ENCODE measurements at places on chromosomes 5 and 9.

GRCh38 chr5:177457852-177458681 is 11.5 kb downstream of the PRR7 start:
- no peak for DNase-seq

- no peak for DNase-seq
Observed at GRCh38 chr5:543755-544674, 19.8 kb upstream of the SLC9A3 start.

- DNase-seq, result no peak
Observed at GRCh38 chr9:34203992-34204635, 25.3 kb downstream of the UBAP1 start.

GRCh38 chr5:74454263-74455030 is 186.1 kb downstream of the ENC1 start:
- no peak for DNase-seq

DNA sequence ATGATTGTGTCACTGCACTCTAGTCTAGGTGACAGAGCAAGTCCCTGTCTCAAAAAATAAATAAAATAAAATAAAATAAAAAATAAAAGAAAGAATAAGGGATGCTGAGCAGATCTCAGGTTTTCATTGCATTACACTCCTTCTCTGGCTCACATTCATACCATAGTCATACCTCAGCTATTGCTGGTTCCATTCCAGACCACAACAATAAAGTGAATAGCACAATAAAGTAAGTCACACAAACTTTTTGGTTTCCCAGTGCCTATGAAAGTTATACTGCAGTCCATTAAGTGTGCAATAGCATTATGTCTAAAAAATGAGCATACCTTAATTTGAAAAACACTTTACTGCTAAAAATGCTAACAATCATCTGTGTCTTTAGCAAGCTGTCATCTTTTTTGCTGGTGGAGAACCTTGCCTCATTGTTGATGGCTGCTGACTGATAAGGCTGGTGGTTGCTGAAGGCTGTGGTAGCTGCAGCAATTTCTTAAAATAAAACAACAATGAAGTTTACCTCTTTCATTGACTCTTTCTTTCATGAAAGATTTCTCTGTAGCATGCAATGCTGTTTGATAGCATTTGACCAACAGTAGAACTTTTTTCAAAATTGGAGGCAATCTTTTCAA is 415.7 kb downstream of the ZNF608 start:
- DNase-seq, result no peak

- DNase-seq, result no peak
Observed at GRCh38 chr9:87039809-87040392, 92.6 kb upstream of the GAS1 start.

DNA sequence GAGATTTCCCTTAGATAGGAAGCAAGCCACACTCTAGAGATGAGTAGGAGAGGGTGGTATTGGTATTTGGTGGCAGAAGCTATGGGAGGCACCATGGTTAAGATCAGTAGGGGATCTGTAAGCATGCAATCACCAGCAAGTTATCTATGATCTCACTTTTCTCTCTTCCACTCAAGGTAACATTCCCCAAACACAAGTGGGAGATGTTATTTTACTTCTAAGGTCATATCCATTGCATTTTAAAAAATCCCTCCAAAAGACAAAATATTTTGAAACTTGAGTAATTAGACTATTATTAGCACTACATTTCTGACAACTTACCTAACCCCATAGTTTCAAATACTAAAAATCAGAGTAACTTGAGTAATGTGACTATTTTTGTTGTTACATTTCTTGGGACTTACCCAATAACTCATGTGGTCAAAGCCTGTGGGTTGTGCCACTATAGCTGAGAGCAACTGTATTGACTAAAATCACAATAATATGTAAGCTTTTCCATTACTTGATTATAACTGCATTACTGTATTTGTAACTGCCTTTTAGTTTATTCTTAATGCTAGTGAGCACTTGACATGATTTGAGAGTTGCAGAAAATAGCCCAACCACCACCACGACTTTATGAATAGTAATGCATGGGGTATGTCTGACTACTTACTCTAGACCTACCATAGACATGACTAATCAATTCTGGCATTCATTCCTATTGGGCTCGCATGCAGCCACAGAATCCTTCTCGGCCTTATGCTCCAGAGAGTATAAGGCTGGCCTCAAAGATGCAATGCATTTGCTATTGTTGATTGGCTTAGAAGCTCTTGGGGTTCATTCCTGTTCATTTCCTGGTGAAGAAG is 264.7 kb downstream of the TRIM32 start:
- DNase-seq, result no peak

GRCh38 chr5:169609716-169610115 is 26.1 kb downstream of the SPDL1 start:
- no peak for DNase-seq

GRCh38 chr9:93204470-93205043 is 20.6 kb downstream of the WNK2 start:
- DNase-seq, result no peak

GRCh38 chr9:106655966-106656365 is 207.0 kb upstream of the ZNF462 start:
- DNase-seq, result no peak

GRCh38 chr5:107155707-107156106 is 515.0 kb downstream of the EFNA5 start:
- DNase-seq, result no peak

DNA sequence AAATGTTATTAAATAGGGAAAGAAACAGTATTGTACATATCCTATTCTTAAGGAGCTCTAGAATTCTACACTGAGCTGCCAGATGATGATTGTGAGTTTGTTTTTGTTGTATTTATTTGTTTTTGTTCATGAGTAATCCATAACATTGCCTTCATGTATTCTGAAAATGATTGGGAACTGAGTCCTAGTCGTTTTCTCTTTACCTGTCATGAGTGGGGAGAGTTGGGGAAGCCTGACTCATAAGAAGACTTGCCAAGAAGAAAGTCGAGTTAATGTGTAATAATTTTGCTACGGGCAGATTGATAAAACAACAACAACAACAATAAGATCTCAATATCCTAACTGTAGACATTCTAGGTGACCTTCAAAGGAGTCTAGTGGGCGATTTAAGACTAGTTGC is 103.8 kb downstream of the ANKRD55 start:
- DNase-seq, result no peak

GRCh38 chr9:7392148-7392547 is 407.4 kb downstream of the DMAC1 start:
- DNase-seq, result no peak

DNA sequence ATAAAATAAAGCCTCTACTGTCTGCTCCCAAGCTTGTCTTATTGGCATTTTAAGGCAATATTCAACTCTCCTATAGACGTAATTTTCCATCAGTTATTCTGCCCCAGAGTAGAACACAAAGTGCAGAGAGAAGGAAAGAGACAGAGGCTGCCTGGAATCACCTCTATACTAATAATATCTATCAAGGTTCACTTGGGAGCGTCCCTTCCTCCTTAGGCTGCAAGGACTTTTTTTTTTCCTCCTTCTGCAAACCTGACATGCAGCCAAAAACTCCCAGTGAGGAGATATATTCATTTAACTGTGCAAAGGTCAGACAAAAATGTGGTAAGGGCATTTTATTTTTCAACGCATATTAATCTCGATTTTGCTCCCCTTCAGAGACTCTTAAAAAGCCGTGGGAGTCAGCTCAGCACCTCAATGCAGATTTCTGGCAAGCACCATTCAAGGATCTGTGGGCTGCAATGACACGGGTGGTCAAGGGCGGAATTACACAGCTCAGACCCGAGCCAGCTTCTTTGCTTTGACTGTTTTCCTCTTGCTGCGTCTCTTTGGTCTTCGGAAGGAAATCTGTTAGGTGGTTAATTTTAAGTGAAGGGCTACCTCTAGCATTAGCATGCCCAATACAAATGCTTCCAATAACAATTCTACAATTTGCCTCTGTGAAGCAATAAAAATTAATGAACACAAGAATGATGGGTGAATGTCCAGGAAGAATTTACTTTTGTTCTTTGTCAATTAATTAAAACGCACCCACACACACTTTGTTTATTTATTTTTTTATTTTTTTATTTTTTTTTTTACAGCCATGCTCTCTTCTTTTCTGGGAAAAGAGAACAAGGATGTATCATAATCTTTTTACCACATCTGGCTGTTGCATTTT is 587.7 kb upstream of the GRAMD2B start:
- DNase-seq, result peak; percentile 36

- no peak for DNase-seq
Observed at GRCh38 chr5:91830361-91830953, 447.3 kb upstream of the ARRDC3 start.

DNA sequence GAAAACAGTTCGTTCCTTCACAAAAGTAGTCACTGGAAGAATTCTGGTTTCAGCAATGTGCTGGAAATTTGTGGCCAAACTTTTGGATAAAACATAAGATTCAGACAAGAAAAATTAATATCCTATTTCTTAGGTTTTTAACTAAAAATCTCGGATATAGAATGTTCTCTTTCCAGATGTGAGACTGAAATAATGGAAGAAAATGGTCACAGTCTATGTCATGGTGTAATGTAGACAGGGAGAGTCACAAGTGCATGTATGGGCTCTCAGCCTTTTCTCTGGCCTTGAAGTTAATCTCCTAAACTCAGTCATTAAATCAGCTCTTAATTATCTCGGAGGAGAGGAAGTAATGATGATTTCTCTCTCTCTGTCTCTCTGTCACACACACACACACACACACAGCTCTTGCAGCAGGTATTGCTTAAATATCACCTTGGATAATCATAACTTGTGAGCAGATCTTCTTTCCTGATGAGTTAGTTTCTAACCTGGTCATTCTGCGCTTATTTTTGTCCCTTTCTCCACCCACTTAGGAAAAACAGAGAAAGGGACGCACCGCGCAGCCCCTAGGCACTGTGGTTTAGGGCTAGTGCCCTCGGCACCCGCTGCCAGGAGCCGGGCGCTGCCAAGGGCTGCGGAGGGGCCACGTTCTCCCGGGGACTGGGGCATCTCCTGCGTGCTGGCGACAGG is 672 bp upstream of the ITGA2 start:
- DNase-seq, result peak; percentile 23

GRCh38 chr9:88268886-88269285 is 119.4 kb upstream of the SPIN1 start:
- DNase-seq, result no peak

DNA sequence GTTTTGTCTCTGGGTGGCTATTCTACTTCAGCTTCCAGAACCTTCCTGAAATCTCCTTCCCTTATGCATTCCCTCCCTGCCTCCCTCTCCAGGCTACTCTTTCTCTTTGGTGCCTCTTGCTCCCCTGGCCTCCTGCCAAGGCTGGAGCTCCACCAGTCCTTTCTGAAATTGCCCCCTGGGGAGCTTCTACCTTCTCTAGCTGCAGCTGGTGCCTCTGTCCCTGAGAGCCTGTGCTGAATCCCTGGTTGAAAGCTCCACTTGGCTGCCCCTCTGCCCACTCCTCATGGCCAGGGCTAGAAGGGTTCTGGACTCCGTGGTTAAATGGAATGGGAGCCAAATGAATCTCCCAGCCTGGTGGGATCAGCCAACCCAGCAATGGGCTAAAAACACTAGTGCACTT is 80.1 kb downstream of the COL15A1 start:
- no peak for DNase-seq

GRCh38 chr5:55866485-55866884 is 15.3 kb downstream of the IL31RA start:
- no peak for DNase-seq

- DNase-seq, result no peak
Observed at GRCh38 chr5:14121552-14121951, 21.6 kb upstream of the TRIO start.

DNA sequence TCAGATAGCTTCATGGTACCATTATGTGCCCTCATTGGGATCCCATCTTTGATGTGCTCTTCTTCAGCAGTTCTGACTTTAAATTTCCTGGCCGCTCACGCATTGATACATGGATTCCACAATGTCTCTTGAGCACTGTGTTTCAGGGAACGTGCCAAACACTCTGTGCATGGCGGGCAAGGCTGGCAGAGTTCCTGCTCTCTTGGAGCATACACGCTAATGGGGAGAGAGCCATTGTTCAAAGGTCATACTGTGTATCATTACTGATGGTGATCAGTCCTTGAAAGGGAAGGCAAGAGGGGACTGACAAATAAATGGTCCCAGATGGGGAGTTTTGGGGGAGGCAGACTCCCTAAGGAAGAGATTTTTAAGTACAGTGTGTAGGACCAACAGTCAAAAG is 52.3 kb downstream of the AMBP start:
- no peak for DNase-seq

GRCh38 chr5:132764051-132764450 is 13.0 kb downstream of the SEPTIN8 start:
- DNase-seq, result no peak

- DNase-seq, result no peak
Observed at GRCh38 chr5:157867751-157868387, 8.9 kb upstream of the CLINT1 start.

- DNase-seq, result no peak
Observed at GRCh38 chr5:115465431-115465830, 79.1 kb downstream of the FEM1C start.

DNA sequence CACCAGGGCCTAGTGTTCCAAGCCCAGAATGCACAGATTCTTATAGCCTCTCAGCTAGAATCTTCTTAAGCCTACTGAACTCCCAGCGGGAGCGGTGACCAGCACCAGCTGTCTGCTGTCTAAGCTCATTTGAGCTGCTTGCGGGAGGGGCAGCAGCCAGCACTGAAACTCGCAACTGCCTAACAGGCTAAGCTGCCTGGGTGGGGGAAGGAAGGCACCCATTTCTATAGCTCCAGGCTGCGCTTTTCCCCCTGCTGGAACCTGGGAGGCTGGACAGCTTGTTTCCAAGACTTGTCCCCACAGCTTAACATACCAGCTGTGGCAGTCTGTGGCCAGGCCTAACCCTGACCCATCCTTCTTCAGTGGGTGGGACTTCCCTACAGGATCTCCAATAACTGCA is 512.9 kb downstream of the EFNA5 start:
- DNase-seq, result no peak

- no peak for DNase-seq
Observed at GRCh38 chr9:7676609-7677156, 122.9 kb downstream of the DMAC1 start.

DNA sequence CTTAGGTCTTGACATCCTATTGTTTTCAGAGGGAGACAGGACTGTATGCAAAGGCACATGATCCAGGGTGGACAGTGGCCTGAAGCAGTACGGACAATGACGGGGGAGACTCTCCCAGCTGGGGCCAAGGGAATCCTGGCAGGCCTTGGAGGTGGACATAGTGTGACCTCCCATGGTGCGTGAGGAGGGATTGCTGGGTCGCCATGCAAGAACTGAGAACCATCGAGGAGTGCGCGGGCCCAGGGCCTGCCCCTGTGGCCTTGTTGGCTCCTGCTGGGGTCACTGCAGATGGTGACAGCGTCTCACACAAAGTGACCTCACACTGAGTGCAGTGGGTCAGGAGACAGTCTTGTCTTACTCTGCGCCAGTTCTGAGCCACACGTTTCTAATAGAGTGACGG is 192.4 kb downstream of the GADD45G start:
- DNase-seq, result no peak

- no peak for DNase-seq
Observed at GRCh38 chr9:131516100-131516499, 13.4 kb downstream of the POMT1 start.

- DNase-seq, result no peak
Observed at GRCh38 chr9:136407911-136408310, 2.5 kb downstream of the ENTR1 start.

DNA sequence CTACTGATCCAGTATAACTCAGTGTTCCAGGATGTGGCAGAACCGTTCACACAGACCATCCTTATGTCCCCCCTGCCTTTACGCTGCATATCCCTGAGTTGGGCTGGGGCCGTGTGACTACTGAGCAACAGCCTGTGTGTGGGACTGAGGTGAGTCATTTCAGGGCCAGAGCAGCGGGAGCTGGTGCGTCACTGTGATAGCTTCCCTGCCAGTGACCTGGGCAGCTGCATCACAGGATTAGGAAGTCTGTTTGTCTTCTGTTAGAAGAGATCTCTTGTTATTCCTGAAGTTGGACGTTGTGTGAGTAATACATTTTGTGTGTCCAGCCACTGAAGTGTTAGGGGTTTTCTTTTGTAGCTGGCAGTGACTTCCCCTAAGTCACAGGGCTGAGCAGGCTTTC is 35.6 kb downstream of the TPPP start:
- peak; percentile 23 for DNase-seq
